ENCODE measurements at places on chromosomes 7 and 10. TPM values are rescaled to one million over a fixed set of nuclear protein-coding genes. Genes with fewer than 3 reads are reported as not detected.

The SAP25 gene
- not detected for polyA plus RNA-seq

The CLRN3 gene
- 56.2 TPM for polyA plus RNA-seq

The STX1A gene
- polyA plus RNA-seq: 2.4 TPM

The CNPY4 gene
- 4.4 TPM for polyA plus RNA-seq

The RADIL gene
- polyA plus RNA-seq: 2.3 TPM

The CYP3A5 gene
- polyA plus RNA-seq: 36.1 TPM

The DPYSL4 gene
- not detected for polyA plus RNA-seq

The PARD3 gene
- 17.5 TPM for polyA plus RNA-seq

The ZP3 gene
- 4.5 TPM for polyA plus RNA-seq
